ENCODE measurements at places on chromosomes 12 and 14.

GRCh38 chr12:52522346-52523011 is 2.3 kb upstream of the KRT5 start:
- DNase-seq, result no peak

DNA sequence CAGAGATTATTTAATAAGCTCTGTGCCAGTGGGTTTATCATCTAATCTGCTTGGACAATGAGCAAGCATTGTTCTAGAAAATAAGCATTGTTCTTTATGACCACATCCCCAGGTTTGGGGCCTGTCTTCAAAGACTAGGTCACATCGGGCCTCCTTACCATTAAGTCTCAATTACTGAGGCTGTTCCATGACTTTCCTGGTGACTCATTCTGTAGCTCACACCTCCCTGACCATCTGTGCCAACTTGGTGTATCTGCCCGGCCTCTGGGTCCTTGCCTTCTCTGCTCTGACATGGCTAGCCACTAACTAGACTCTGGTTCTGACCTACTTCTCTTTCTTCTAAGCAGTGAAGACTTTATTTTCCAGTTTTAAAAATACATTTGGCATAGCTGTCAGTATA is 44.4 kb upstream of the PLEKHA5 start:
- no peak for DNase-seq

- DNase-seq, result no peak
Measured at GRCh38 chr12:68919581-68920239, 13.3 kb downstream of the CPM start.

GRCh38 chr12:20628226-20628787 is 66.8 kb upstream of the SLCO1C1 start:
- DNase-seq, result no peak

GRCh38 chr12:6213969-6214368 is 13.8 kb downstream of the CD9 start:
- DNase-seq, result no peak

GRCh38 chr12:100741084-100741711 is 53.4 kb upstream of the ANO4 start:
- DNase-seq, result no peak

GRCh38 chr12:6632026-6632983 is 3.5 kb downstream of the LPAR5 start:
- DNase-seq, result peak; percentile 74

DNA sequence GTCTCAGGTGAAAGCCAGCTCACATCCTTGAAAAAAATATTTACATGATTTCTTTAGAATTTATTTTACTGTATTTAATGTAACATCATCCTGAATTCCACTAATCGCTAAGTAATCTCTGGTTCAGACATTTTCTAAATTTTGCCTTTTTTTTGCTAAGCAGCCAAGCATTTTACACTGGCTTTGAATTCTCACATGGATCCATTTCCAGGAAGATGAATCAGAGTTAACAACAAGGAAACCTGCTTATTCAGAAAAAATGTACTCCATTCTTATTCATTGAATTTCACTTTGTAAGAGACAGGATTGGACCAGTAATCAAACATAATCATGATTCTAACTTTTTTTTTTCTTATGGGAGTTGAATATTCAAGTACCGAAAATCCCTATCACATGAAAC is 1785.1 kb upstream of the FLRT2 start:
- no peak for DNase-seq

DNA sequence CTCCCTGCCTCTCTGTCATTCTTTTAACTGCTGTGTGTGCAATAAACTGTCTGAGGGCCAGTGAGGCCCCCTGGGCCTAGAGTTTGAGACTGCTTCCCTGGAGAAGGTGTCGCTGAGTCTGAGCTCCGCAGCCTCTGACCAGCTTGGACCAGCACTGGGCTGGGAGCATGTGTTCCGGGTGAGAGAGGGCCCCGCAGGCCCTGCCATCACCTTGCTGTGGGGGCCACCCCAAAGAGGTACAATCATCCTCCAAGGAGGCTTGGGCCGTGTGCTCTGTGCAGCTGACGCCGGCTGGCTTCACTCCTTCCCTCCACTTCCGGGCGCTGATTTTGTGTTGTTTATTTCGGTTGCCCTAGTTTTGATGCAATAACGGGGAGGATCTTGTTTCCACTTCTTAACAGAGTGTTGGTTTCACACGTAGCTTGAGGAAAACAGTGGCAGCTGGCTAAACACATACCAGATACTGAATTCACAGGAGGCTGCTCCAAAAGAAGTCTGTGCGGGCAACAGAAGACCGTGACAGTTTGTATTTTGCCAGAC is 121.6 kb downstream of the TMEM132C start:
- DNase-seq, result no peak

DNA sequence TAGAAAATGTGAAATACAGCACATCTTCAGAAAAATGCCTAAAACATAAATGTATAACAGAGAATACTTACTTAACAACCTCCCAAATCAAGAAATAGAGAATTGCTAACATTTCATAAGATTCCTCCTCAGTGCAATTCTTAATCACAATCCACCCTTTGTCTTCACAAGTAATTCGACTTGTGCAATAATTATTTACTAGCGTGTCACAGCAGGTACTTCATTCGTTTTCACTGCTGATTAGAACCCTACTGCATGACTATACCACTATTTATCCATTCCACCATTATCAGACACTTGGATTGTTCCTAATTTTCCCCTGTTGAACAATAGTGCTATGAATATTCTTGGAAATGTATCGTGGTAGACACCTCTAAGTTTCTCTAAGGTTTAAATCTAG is 64.9 kb upstream of the BBS10 start:
- no peak for DNase-seq

GRCh38 chr14:99357916-99358390 is 86.0 kb upstream of the BCL11B start:
- no peak for DNase-seq

DNA sequence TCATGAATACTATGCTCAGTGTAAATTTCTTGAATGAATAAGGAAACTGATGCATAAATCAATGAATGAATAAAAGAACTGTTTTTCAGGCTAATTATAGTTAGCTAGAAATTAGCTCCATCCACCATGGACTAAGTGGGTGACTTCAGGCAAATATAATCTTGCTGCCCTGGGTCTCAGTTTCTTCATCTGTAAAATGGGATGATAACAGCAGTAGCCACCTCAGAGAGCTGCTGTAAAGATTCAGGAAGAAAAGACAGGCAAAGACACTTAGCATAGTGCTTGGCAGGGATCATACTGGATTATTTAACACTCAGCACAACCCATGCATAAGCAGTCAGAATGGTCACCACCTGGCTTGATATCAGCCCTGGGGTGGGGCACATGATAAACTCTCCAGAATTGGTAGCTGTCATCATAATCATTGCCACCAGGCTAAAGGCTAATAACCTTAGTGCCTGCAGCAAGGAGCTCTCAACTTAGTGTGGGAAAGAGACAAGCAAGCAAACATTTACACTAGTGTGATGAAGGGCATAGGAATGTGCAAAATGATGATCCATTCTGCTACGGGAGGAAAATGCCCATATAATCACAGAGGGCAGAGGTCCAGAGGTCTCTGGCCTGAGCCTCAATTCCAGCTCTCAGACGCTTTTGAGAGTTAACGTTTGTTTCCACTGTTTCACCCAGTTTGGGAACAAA is 234.7 kb upstream of the TBX3 start:
- no peak for DNase-seq

GRCh38 chr14:75851574-75851866 is 130.3 kb downstream of the TGFB3 start:
- DNase-seq, result no peak

DNA sequence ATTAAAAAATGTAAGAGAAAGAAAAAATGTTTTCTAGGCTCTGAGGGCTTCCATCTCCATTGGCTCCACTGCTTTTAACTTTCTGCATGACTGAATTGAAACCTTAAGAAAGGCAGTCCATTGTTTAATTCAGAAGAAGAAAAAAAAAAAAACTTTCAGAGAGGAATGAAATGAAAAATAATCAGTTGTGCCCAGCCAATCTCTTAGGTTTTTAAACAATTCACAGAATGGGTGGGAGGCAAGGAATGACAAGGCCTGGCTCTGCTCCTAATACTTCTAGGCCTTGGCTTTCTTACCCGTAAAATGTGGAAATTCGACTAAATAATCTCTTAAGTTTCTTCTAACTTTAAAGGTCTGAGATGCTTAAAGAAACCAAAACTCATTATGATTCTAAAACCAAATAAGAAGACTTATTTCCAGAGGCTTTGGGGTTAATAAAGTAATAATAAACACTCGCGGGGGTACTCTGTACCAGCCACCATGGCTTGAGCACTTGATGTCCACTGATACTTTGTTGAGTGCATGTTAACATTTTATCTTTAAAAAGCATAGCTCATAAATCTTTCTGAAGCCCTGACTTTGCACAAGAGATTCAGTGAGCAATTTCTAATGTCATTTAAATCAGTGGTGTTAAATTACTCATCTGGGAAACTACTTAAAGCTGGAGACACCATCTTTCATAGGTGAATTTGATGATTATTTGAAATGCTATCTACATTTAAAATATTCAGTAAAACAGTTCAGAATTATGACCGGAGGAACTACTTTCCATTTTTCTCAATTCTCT is 49.6 kb downstream of the STON2 start:
- DNase-seq, result no peak

- DNase-seq, result no peak
Measured at GRCh38 chr12:114774197-114774596, 90.2 kb upstream of the TBX3 start.

GRCh38 chr12:82124711-82125380 is 233.3 kb downstream of the CCDC59 start:
- DNase-seq, result no peak

DNA sequence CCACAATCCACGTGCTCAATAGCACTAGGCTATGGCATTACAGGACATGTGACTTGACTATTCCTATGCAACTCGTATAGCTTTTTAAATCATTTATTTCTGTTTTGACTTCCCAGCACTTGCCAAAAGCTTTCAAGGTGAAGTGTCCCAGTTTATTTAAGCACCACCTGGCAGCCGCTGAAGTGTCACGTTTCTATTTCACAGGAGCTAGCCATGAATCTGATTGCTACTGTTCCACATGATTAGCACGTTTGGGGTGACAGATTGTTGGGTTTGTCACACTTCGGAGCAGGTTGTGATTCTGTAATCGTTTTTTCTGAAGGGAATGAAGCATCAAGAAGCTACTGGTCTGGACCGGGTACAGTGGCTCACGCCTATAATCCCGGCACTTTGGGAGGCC is 39.9 kb upstream of the BICDL1 start:
- DNase-seq, result no peak

DNA sequence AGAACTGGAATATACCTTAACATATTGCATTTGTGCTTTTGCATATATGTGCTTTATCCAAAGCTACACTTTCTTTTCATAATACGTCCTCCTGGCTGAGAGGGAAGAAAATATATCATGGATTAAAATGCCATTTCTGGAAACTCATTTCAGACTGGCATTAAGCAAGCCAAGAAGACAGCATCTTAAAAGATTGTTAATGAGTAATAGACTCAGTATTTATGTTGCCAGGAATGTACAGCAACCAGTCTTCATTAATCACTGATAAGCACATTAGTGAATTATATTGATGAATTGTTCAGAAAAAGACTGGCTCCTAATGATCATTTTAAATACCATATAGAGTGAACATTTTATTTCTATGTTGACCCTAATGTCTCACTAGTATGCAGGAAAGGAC is 134.9 kb upstream of the IFNG-AS1 start:
- DNase-seq, result no peak

DNA sequence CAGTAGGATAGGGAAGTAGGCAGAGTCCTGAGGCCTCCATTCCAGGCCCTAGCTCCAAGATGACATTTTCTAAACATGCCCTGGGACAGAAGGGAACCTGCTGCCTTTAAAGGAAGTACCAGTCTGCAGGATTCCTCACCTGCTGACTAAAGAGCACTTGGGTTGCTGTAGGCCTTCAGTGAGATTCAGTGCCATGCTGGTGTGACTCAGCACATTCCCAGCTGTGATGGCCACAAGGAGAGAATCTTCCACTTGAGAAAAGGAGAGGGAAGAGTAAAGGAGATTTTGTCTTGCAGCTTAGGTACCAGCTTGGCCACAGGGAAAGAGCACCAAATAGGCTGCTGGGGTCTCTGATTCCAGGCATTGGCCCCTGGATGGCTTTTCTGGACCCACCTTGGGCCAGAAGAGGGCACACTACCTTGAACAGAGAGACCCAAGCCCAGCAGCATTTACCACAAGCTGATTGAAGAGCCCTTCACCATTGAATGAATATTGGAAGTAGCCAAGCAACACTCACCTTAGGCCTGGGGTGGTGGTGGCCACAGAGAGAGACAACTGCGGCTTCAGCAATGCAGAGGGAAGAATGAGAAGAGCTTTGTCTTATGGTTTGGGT is 498.3 kb downstream of the KCNH5 start:
- DNase-seq, result no peak

DNA sequence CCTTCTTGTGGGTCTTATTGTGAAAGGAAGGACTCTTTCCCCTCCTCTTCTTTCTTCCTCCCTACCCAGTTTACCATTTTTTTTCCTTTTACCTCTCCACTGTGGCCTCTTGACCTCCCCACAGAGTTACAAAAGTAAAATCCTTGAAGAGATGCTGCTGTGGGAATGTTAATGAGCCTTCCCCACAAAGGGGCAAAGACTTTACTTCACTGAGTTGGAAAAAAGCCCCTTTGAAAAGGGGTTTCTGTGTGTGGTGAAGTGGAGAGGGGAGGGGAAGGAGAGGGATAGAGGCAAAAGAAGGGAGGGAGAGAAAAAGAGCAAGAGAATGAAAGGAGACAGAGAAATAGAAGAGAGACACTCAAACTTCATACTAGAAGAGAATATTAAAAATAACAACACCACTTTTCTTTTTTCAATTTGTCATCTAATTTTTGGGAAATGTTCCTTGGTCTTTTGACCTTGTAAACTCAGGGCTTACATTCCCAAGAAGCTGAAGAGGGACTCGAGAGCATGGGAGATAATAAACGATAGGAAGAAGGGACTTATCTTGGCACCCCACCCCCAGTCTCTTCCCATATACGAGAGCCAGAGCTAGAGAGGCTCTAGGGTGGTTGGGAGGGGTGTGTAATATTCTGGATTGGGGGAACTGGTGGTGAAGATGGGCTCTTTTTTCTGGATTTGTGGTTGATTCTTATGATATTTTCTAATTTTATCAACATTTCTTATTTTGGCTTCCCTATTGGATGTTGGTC is 13.2 kb upstream of the SALL2 start:
- no peak for DNase-seq

- no peak for DNase-seq
Measured at GRCh38 chr14:103284574-103285467, 49.2 kb upstream of the EIF5 start.

- DNase-seq, result no peak
Measured at GRCh38 chr14:103126873-103127304, 3.6 kb downstream of the TNFAIP2 start.
